ENCODE measurements at places on chromosomes 2 and 18.

- DNase-seq, result no peak
Measured at GRCh38 chr18:69978732-69979715, 31.4 kb upstream of the CD226 start.

DNA sequence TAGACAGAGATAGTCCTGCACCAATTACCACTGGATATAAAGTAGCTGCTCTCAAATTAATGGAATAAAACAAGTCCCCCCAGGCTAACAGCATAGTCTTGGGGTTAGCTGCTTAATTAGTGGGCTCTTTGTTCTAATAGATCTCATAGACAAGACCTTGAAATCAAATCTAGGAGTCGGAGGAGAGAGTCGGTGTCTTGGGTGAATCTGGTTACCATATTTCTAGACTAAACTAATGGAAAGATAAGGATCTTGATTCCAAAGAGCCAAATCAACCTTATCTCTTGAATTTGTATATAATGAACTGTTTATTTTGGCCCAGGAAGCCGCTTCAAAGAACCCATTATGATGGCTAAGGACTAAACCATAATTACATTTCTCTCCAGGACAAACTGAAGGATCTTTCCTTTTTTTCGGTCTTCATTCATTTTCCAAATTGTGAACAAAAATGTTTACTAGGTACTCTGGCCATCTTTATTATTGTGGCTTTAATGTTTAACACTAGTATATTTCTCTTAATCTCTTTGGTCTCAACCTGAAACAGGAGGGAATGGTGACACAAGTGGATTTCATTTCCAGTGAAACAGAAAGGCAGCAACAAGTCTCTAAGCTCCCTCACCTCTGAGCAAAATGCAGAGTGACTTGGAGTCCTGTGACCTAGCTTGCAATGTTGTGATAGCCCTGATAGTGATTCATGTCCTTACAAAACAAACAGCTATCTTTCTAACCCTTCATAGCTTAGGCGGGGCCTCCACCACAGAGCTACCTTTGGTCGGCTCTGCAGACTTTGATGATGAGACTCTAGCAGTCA lies 137.9 kb upstream of the PARD3B start:
- no peak for DNase-seq

DNA sequence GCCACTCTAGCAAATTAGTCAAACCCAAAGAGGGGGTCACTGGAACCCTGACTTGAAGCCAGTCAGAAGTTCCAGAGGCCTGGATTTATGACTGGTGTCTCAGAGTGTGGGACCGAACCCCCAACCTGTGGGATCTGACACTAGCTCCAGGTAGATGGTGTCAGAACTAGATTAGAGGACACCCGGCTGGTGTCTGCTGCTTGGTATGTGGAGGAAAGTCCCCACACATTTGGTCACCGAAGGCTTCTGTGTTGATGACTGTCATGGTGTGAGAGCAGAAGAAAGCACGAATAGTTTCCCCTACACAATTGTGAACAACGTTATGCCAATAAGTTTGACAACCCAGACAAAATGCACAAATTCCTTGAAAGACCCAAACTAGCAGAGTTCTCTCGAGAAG lies 48.1 kb downstream of the B3GNT2 start:
- DNase-seq, result no peak

DNA sequence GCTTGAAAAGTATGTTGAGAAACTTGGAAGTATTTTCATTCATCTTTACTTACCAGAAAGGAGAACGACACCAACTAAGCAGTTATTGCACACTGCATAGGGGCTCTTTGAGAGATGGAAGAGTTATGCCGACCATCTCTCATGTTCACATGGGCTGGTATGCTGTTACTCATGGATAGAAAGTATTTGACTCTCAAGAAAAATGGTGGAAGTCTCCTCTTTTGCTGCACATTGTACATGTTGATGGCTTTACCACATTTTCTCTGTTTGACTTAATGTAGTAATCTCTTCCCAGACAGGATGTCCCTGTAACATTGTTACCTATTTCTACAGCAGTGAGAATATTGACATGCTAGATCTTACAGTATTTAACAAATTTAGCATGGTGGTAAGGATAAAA lies 23.2 kb downstream of the CAB39 start:
- no peak for DNase-seq

- DNase-seq, result no peak
Measured at GRCh38 chr2:36395866-36396265, 40.3 kb downstream of the CRIM1 start.

DNA sequence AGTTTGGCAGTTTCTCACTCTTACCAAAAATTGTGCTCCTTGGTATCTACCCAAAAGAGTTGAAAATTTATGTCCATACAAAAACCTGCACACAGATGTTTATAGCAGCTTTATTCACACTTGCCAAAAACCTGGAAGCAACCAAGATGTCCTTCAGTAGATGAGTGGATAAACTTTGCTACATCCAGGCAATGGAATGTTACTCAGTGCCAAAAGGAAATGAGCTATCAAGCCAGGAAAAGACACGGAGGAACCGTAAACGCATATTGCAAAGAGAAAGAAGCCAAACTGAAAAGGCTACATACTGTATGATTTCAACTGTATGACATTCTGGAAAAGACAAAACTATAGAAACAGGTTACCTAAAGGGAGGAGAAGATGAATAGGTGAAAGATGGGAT lies 36.1 kb downstream of the TMEM163 start:
- no peak for DNase-seq

- peak; percentile 10 for DNase-seq
Measured at GRCh38 chr18:22422909-22423548, 5.3 kb upstream of the CTAGE1 start.

- no peak for DNase-seq
Measured at GRCh38 chr2:85213901-85214512, 80.8 kb downstream of the TCF7L1 start.

GRCh38 chr2:7971248-7971647 lies 710.6 kb upstream of the ID2 start:
- no peak for DNase-seq

DNA sequence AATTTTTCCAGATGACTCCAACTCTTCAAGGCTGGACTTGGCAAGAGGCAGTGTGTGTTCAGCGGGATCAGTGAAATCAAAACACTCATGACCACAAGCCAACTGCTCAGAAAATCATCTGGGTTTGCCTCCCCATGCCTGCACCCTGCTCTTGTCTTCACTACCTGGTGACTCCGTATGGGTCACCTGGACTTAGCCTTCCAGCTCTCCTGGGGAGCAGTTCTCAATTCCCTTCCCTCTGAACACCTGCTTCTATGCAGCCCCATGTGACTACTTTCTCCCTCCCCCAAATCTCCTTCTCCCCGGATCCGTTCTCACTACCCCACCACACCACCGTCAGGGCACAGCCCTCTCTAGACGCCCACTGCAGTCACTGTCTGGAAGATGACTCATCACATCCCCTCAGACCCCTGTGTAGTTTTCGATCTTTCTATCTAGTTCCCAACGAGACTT lies 130.2 kb upstream of the ID2 start:
- DNase-seq, result no peak

GRCh38 chr2:218970894-218971293 lies 11.4 kb downstream of the CDK5R2 start:
- no peak for DNase-seq

- DNase-seq, result no peak
Measured at GRCh38 chr2:105497094-105497493, 98.2 kb upstream of the FHL2 start.

DNA sequence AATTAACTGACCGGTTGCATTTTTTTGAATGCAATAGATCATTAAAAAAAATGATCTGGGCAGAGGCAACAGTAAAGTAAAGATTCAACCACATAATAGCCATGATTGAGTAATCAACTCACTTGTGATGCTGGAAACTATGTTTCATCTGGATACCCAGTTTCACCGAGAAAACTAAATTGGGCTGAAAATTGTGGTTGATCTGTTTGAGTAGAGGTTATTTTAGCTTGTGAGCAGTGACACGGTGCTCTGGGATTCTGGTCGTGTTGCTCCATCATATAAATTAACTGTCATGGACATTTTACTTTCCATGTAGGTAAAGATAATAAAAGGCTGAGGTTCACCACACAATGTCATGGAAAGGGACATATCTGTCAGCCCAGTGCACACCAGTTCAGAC lies 58.7 kb downstream of the CD226 start:
- no peak for DNase-seq

- peak; percentile 6 for DNase-seq
Measured at GRCh38 chr18:63262369-63263335, 56.9 kb downstream of the BCL2 start.

- DNase-seq, result no peak
Measured at GRCh38 chr18:3967359-3968180, 487.5 kb downstream of the DLGAP1 start.

- no peak for DNase-seq
Measured at GRCh38 chr18:5710676-5711075, 166.9 kb upstream of the EPB41L3 start.

DNA sequence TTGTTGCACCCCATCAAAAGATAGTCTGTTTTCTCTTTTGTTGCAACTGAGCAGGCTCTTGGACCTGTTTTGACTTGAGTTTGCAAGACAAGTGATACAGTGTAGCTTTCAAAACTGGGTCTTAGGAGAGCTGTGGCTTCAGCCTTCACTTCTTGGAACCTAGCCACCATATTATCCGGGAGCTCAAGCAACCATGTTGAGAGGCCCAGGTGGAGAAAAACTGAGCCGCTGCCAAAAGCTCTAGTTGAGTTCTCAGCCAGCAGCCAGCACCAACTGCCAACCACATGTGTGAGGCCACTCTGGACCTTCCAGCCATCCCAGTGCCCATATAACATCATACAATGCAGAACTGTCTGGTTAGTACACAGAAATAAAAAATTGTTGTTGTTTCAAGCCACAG lies 5.4 kb downstream of the CACNB4 start:
- DNase-seq, result no peak

DNA sequence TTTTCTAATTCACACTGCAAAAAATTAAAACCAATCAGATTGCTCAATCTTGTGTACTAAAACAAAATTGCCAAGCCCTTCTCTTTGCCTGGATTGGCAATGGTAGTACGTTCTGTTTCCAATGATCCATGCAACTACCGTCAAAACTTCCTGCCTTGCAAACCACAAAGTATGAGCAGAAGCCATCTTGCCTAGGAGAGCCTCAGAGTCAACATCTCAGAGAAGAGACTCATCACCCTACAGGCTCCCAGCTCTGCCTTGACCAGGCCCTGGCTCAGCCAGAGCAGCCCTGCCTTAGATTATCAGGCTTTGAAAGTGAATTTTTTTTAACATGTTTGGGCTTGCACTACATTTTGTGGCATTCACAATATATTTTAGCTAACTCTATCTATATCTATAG lies 574.1 kb downstream of the SATB2 start:
- peak; percentile 30 for DNase-seq

DNA sequence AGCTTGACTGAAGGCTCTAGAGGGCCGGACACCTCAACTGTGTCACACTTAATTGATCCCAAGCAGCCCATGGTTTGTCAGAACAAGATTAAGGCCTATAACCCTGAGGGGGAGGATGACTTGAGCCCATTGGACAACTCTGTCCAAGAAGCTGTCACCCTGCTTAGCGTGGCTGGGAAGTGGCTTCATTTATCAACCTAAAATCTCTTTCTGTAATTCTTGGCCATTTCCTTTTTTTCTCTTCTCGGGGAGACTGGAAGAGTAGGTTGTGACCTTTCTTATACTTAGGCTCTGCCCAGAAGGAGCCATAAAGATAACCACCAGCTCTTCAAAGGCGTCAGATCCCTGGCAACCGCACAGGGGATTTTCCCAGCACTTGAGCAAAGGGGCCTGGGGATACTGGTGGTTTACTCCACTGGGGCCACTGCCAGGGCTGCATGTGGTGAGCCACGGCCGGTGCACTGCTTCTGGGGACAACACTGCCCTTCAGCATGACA lies 265.5 kb downstream of the CYRIA start:
- no peak for DNase-seq

- DNase-seq, result peak; percentile 51
Measured at GRCh38 chr2:223113161-223113560, 61.2 kb downstream of the KCNE4 start.

DNA sequence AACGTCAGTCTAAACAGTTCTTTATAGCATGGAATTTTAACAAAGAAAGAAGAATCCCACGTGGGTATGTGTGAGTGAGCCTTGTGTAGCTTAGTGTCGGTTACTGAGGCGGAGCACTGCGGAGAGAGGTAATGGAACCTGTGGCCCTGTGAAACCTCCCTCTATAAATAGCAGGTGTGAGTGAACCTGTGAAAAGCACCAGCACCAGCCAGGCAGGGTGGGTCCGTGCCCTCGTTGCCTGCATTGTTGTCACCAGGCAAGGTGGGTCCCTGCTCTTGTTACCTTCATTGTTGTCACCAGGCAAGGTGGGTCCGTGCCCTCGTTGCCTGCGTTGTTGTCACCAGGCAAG lies 4.7 kb downstream of the CTDP1 start:
- no peak for DNase-seq

- DNase-seq, result no peak
Measured at GRCh38 chr2:172735582-172736423, at the start of gene RAPGEF4. RAPGEF4 (plus strand) TSS chr2:172735845; CDS start chr2:172735984, 139 bp downstream.

- peak; percentile 54 for DNase-seq
Measured at GRCh38 chr2:162537651-162538050, 193.7 kb downstream of the GCA start.

- no peak for DNase-seq
Measured at GRCh38 chr18:44521668-44522022, 159.0 kb upstream of the SETBP1 start.

DNA sequence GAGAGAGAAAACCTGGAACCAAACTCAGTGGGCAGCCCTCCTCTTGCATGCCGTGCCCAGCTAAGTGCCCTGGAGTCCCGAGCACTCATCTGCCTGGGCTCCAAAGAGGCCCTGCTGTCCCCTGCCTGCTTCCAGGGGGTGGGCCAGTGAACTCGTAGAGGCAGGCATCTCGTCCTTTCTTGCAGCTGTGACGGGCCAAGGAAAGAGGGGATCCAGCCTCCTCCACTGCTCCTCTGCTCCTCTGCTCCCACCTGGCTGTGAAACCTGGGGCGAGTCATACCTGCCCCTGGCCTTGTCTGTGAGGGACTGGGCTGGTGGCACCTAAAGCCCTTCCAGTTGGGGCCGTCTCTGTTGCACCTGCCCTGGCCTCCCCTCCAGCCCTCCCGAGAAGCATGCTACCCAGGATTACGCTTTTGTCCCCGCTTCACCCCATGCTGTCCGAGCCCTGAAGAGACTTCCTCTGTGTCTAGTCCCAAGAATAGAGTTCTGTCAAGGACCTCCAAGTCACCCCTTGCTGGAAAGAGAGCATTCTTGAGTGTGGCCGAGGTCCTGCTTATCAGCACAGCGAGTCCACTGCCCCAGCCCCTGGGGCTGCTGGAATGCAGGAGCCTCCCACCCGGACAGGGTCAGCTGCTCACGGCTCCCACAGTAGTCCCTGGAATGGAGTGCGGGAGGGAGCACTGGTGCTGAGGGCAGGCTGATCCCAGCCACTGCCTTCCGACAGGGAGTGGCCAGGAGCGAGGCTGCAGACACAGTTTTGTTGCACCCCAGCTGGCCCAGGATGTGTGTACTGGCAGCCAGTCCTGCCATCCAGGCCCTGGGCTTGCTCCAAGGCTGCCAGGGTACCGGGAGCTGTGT lies 14.3 kb downstream of the KCNK3 start:
- DNase-seq, result no peak

DNA sequence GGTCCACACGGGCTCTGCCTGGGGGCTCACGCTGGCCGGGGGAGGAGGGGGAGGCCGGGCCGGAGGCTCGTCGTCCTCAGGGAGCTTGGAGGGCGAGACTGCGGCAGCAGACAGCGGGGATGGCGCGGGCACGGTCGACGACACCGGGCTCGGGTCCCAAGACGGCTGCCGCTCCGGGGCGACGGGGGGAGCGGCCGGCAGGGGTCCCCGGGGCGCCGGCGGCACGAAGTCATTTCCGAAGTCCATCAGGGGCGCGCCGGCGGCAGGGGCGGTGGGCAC lies 491 bp downstream of the RTN4 start:
- DNase-seq, result no peak
